ENCODE measurements at places on chromosomes 13 and 19. TPM values are rescaled to one million over a fixed set of nuclear protein-coding genes. Genes with fewer than 3 reads are reported as not detected.

Gene RHPN2
- total RNA-seq = 3.0 TPM

Gene PDCD5
- total RNA-seq = 32.3 TPM

Gene C5AR1
- total RNA-seq = 0.16 TPM

Gene NLRP11
- not detected for total RNA-seq

Gene SWSAP1
- 1.6 TPM for total RNA-seq

Gene ZNF441
- 70.2 TPM for total RNA-seq

Gene CEACAM3
- not detected for total RNA-seq

Gene CCL25
- total RNA-seq = 0.31 TPM

Gene MYO9B
- total RNA-seq = 24.0 TPM

Gene FFAR3
- not detected for total RNA-seq

Gene GNA15
- total RNA-seq = 1.9 TPM

Gene PSG6
- total RNA-seq = not detected

Gene FXYD1
- not detected for total RNA-seq

Gene LRRC8E
- not detected for total RNA-seq

Gene PSPN
- total RNA-seq = 3.6 TPM

Gene IZUMO2
- total RNA-seq = not detected

Gene S1PR5
- 0.31 TPM for total RNA-seq

Gene TEX29
- total RNA-seq = not detected

Gene IL11
- 0.16 TPM for total RNA-seq

Gene INAFM1
- 2.3 TPM for total RNA-seq

Gene ZNF628
- total RNA-seq = 0.78 TPM

Gene SIGLEC5
- not detected for total RNA-seq

Gene RASAL3
- total RNA-seq = 0.47 TPM

Gene ZNF382
- total RNA-seq = 110 TPM

Gene PRTN3
- total RNA-seq = not detected

Gene TMEM221
- 0.94 TPM for total RNA-seq

Gene RFX1
- 1.7 TPM for total RNA-seq

Gene COMP
- total RNA-seq = not detected

Gene PSG5
- total RNA-seq = not detected

Gene NBEA
- total RNA-seq = 251 TPM

Gene DEDD2
- 20.4 TPM for total RNA-seq

Gene PNMA8A
- total RNA-seq = 58.5 TPM

Gene MYH14
- 0.94 TPM for total RNA-seq

Gene CEACAM7
- total RNA-seq = not detected

Gene PCDH20
- 9.2 TPM for total RNA-seq

Gene CBARP
- total RNA-seq = 6.6 TPM

Gene ACP5
- total RNA-seq = 0.78 TPM

Measured in occipital lobe (tissue), 3 donors.